ENCODE measurements at places on chromosomes 11 and 22.

DNA sequence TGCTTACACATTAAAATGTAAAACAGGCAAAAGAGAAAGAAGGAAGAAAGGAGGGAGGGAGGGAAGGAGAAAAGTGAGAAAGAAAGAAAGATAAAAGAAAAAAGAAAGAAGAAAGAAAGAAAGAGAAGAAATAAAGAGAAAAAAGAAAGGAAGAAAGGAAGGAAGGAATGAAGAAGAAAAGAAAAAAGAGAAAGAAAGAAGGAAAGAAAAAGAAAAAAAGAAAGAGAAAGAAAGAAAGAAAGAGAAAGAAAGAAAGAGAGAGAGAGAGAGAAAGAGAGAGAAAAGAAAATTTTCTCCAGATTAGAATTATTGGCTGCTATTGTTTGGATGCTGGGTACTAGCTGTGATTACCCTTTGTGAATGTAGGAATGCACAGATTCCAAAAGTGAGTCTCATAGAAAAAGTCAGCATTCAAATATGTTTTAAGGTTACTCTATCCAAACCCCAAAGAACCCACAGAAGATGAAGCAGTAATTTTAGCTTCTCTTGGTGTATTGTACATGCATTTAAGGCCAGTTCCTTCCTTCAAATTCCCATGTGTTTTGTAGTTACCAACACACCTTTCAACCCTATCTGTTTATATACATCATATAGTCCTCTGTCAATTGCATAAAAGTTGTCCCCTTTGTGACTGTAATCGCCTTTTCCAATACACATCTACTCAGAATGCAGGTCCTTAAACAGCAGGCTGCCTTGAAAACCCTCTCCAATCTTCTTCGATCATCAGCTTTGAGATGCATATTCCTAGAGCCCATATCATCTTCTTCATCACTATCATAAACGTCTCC, 789 bp upstream of the FAM111A start:
- DNase-seq, result no peak

- no peak for DNase-seq
Measured at GRCh38 chr11:120811731-120812130, 212.2 kb upstream of the TBCEL start.

GRCh38 chr11:1399386-1400316, 9.9 kb downstream of the BRSK2 start:
- no peak for DNase-seq

DNA sequence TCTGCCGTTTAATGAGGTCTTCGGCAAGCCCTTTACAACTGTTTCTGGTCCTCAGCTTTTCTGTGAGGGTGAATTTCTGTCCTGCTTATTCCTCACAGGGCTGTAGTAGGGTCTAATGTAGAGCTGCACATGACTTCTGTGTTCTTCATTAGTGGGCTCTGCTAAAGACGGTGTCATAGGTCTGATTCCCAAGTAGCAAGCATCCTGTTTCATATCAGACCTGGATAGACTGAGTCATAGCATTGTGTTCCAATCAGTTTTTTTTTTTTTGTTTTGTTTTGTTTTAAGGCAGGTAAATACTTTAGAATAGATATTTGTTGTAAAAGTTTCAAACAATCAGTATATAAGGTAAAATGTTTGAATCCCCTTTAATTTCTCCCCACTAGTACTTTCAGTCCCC, 35.4 kb downstream of the BIRC2 start:
- no peak for DNase-seq

- no peak for DNase-seq
Measured at GRCh38 chr11:32838505-32839274, 9.0 kb downstream of the PRRG4 start.

DNA sequence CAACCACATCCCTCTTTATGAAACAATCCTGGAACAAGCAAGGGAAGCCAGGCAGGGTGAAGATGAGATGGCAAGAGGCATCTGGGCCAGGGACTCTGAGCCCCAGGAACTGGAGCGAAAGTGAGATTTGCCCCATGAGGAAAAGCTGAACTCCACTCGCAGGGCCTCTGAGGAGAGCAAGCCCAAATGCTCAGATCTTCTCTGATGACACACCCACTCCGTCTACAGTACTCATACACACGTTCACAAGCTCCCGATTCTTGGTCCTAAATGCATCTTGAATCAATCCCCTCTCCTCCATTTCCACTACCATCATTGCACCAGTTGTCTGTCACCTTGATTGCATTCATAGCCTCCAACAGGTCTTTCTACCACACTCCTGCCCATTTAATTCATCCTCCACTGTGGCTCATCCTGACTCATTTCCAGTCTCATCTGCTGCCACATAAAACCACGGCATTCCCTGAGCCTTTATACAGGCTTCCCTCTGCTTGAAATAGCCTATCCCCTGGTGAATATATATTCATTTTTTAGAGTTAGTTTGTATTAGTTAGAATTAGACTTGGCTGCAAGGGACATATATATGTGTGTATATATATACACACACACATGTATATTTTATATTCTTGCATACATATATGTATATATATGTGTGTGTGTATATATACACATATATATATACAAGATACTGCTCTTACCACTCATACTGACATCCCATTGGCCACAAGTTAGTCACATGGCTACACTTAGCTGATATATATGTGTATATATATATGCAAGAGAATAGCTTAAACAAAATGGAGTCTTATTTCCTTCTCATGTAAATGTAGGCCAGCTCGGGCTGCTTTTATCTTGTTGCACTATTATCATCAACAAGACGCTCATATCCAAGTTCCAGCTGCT, 1.4 kb upstream of the APOA5 start:
- no peak for DNase-seq

DNA sequence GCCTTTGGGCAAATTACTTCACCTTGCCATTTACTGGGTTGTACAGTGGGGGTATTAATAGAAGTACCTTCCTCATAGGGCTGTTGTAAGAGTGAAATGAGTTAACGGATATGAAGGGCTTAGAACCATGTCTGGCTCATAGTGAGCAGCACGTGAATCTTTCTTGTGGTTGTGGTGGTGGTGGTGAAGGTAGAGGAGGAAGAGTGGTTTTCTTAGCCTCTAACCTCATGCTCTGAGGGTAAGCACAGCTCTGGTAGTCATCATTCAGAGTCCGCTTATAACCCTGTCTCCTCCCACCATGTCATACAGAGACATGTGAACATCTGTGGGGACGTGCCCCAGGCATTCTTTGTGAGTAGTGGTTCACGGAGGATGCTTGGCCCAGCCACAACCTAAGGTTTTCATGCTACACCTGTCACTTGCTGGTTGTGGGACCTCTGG, 43.6 kb downstream of the TEAD1 start:
- peak; percentile 23 for DNase-seq

DNA sequence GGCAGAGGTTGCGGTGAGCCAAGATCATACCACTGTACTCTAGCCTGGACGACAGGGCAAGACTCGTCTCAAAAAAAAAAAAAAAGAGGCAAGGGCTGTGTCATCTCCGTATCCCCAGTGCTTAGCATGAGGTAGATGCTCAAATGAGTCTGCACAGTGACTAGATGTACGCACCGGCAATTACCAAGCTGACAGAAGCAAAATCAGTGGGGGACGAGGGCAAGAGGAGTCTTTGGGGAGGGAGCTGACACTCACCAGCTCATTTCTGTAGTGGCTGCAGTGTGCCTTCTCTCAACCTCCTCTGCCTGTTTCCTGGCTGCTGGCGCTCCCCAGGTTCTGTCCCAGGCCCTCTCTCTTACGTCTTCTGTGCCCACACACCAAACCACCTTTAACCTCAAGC, 69.9 kb downstream of the PACSIN2 start:
- no peak for DNase-seq

GRCh38 chr11:116240710-116241109, 532.1 kb downstream of the BUD13 start:
- DNase-seq, result no peak

- DNase-seq, result peak; percentile 40
Measured at GRCh38 chr11:125886997-125887372, 483 bp upstream of the HYLS1 start.

GRCh38 chr11:107457205-107457557, 444 bp downstream of the CWF19L2 start:
- no peak for DNase-seq

- DNase-seq, result no peak
Measured at GRCh38 chr11:57353852-57354251, 15.7 kb downstream of the P2RX3 start.

DNA sequence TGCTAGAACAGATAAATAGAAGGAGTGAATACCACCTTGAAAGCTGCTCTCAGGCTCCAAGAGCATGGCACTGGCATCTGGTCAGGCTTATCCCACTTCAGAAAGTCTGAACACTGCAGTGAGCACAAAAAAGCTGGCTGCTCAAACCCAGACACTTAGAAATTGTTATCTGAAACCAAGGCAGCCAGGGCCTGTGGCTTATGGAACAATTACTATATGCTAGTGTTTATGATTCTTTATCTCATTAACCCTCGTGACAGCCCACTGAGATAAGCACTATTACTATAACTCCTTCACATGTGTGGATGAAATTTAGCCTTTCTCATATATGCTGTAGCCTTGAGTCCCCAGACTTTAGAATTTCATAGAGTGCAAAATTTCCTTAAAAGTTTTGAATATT, 400.2 kb downstream of the RAB38 start:
- DNase-seq, result no peak

DNA sequence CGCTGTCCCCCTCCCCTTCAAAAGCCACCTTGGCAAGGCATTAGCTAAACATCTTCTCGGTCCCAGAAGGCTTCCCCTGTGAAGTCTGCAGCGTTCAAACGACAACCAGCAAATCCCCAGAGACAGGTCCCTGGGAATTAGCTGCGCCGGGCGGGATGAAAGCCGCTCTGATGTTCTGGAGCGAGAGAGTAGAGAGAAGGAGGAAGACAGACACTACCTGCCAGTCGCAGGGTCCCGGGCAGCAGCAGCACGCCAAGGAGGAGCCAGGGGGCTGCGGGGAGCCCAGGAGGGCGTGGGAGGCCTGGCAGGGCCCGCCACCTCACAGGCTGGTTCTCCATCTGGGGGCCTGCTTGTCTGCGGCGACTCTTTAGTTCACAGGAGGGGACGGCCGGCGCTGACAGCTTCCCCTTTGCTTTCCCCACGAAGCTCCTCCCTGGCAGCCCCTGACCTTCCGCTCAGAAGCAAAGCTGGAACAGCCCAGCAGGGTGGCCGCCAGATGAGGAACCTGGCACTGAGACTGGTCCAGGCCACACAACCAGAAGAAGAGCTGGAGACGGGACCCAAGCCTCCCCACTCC, at the start of gene NFAM1:
TSS of gene NFAM1 (minus strand) at position 384 of the 577 bp plus-strand sequence. CDS start at position 338, 46 bp downstream.
- no peak for DNase-seq

DNA sequence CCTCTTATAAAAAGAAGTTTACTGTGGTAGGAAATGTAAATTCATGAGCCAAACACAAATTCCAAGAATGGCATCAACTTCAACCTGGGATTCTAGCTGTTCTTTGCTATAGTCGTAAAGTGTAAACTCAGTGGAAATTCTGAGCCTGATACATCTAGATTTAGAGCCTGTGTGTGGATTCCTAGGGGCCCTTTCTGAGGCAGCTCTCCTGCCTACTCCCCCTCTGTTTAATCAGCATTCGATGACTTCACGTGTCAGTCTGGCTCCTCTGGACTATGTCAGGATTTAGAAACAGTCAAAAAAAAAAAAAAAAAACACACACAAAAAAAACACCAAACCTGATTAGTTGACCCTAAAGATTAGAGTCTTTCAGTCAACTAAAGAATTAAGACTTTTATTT, 93.1 kb upstream of the SC5D start:
- DNase-seq, result no peak

DNA sequence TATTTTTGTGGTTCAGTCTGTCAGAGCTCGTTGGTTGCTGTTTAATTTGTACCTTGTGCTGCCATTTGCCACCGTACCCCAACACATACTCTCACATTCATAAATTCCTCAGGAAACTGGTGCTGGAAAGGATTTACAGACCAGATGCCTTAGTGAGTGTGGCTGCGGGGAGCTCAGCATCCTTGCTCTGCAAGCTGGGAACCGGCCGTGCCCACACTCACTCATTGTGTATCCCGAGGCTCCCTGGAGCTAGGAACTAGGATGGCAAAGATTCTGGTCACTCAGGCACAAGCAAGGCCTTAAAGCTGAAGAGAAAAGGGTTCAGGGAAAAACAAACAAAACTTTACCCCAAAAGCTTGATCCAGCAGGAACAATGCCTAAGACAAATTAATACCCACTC, 64.6 kb upstream of the TTC12 start:
- no peak for DNase-seq

GRCh38 chr11:115164774-115165173, 339.4 kb downstream of the CADM1 start:
- no peak for DNase-seq

DNA sequence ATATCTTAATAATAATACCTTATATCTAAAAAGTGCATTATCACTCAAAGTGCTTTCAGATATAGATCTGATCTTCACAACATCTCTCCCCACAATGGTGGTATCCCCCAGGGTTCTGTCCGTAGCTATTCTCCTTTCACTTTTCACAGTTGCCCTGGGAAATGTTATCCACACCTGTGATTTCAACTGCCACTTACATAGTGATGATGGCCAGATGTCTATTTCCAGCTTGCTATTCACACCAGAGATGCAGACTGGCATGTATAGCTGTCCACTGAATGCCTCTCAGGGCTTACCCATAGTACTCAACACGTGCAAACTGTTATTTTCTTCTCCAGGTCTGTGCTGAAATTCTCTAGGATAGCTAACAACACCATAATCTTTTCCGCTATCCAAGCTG, 724.7 kb downstream of the DLG2 start:
- DNase-seq, result no peak

DNA sequence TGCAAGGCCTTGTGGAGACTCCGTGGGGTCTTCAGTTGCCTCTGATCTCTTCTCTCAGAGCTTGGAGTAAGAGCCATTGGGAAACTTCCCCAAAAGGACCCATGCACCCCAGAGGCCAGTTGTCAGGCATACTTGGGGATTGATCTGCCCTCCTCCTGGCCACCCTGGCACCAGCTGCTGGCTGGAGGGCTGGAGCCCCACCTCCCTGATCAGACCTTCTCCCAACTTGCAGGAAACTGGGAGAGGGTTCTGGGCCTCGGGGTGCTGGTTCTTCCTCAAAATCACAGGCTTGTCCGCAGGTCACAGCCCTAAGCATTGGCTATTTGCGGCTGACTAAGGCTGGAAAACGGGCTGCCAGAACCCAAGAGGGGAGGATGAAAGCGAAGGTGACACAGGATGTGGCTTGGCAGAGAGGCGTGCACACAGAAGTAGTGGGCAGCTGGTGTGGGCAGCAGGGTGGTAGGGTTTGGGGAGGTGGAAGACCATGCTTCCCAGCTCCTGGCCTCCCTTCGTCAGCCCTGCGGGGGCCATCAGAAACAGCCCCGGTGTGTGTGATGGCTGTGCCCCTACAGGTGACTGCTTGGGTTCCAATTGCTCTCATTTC, 1.3 kb upstream of the DGKZ start:
- no peak for DNase-seq

- DNase-seq, result no peak
Measured at GRCh38 chr11:133919330-133920108, 37.2 kb downstream of the IGSF9B start.

Measured in activated CD8-positive, alpha-beta memory T cell treated with anti-CD3 and anti-CD28 coated beads, Interleukin-2, amount 50 U/mL, for 4 hours (primary cell).